Activated naive CD8-positive, alpha-beta T cell treated with anti-CD3 and anti-CD28 coated beads for 36 hours (primary cell): ENCODE measurements at places on chromosomes 5 and 9. TPM values are rescaled to one million over a fixed set of nuclear protein-coding genes. Genes with fewer than 3 reads are reported as not detected.

- H3K4me1 ChIP-seq: peaks cover 13% of the 10 kb centered on the region
- no peak overlapping the region for H3K4me3 ChIP-seq
- no peak for DNase-seq
- no peak overlapping the region for H3K27ac ChIP-seq
These were observed 13.2 kb downstream of the NINJ1 start for GRCh38 chr9:93120846-93121315.

- peak; percentile 25 for DNase-seq
- H3K36me3 ChIP-seq: peaks cover 31% of the 10 kb centered on the region
- no peaks in the 10 kb centered on the region for H3K27me3 ChIP-seq
- H3K27ac ChIP-seq: peak overlapping the region; percentile 99
These were observed 578 bp upstream of the PSAT1 start for GRCh38 chr9:78296201-78296892.

DNA sequence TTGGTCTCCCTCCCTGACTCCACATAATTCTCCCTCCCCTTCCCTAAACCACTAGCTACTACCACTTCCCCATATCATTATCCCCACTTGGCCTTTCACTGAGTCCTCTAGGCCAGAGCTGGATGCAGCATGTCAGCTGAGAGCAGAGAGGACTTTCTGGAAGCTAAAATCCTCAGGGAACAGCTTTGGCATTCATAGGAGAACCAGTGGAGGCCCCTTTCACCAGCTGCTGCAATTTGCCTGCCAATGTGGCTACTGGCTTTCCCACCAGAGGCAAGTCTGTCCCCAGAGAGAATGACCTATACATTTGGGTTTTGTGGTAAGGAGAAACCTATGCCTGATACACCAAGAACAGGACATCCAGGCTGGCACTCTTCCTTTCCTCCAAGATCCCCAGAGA is 14.4 kb downstream of the FAM219A start:
- H3K27ac ChIP-seq: no peak overlapping the region
- H3K36me3 ChIP-seq: no peaks in the 10 kb centered on the region
- H3K27me3 ChIP-seq: no peaks in the 10 kb centered on the region
- no peak for DNase-seq

- no peaks in the 10 kb centered on the region for H3K27me3 ChIP-seq
- H3K27ac ChIP-seq: peak overlapping the region; percentile 67
- no peak for DNase-seq
These were observed 27.9 kb upstream of the CEMIP2 start for GRCh38 chr9:71796100-71796767.

DNA sequence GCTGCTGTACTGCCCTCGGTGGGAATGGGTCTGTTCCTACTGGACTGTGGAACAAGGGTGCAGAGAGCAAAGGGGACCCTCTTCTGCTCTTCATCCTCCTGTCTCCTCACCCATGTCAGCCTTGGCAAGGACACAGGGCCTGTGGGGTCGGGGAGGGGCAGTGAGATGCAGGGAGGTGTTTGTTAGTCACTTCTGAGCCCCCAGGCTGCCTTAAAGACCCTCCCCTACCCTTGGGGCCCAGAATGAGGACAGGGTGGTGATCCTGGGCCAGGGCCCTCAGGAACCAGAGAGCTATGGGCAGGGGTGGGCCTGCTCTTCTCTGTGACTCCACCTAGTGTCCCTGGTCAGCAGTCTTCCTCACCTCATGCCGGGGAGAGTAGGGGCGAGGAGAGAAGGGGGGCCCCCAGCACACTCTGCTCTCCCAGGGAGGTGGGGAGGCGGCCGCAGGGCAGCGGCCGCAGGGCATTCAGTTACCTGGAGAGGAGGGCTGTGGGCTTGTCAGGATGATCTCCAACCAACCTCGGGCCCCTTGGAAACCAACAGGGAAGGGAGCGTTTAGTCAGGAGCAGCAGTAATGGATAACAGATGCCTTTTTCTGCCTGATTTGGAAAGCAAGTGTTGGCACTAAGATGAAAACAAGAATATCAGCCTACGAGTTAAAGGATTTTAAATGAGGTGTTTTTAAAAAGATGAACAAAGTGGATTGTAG is 62.0 kb upstream of the GARNL3 start:
- no peaks in the 10 kb centered on the region for H3K36me3 ChIP-seq
- H3K27me3 ChIP-seq: peaks cover 10% of the 10 kb centered on the region
- peaks cover 11% of the 10 kb centered on the region for H3K4me1 ChIP-seq
- H3K4me3 ChIP-seq: no peak overlapping the region

- no peak overlapping the region for H3K4me3 ChIP-seq
- H3K27ac ChIP-seq: no peak overlapping the region
- H3K27me3 ChIP-seq: no peaks in the 10 kb centered on the region
- H3K36me3 ChIP-seq: no peaks in the 10 kb centered on the region
These were observed 1296.8 kb upstream of the CDH6 start for GRCh38 chr5:29896646-29897045.

DNA sequence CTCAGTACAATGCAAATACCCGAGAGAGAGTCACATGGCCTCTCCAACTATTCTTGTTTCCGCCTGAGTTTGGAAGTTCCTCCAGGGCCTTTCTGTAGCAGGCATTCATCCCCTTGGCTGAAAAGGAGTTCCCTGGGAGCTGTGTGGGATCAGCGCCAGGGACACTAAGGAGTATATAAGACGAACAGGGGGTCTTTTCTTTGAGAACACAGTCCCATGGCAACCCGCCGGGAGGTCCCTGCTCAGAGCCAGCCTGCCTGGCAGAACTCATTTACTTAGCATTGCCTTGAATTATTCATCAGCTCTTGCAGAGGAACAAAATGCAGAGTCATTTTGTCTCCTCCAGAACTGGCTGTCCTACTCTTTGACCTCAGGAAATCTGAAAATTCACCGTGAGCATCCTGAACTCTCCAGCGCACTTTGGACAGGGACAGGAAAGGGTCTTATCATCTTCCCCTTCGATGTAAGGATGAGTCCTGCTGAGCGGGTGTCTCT is 120.4 kb upstream of the OSMR start:
- no peak overlapping the region for H3K4me3 ChIP-seq
- H3K36me3 ChIP-seq: no peaks in the 10 kb centered on the region
- no peaks in the 10 kb centered on the region for H3K4me1 ChIP-seq
- no peak overlapping the region for H3K27ac ChIP-seq

- no peak for DNase-seq
- H3K4me1 ChIP-seq: peaks cover 31% of the 10 kb centered on the region
- no peaks in the 10 kb centered on the region for H3K27me3 ChIP-seq
- no peak overlapping the region for H3K4me3 ChIP-seq
- peaks cover 24% of the 10 kb centered on the region for H3K36me3 ChIP-seq
These were observed 8.8 kb downstream of the SPIN1 start for GRCh38 chr9:88396836-88397577.

DNA sequence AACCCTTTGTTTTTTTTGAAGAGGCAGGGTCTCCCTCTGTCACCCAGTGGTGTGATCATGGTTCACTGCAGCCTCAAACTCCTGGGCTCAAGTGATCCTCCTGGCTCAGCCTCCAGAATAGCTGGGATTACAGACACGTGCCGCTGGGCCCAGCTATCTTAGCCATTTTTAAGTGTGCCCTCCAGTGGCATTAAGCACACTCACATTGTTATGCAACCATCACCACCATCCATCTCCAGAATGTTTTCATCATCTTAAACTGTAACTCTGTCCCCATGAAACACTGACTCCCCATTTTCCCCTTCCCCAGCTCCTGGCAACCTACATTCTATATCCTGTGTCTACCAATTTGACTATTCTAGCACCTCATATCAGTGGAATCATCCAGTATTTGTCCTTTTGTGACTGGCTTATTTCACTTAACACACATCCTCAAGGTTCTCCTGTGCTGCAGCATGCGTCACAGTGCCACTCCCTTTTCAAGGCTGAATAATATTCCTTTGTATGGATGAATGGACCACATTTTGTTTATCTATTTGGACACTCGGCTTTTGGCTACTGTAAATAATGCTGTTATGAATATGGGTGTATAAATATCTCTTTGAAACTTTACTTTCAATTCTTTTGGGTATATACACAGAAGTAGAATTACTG is 12.5 kb upstream of the RAPGEF1 start:
- peaks cover 11% of the 10 kb centered on the region for H3K4me1 ChIP-seq
- peaks cover 5% of the 10 kb centered on the region for H3K27me3 ChIP-seq
- no peak overlapping the region for H3K4me3 ChIP-seq
- no peak for DNase-seq
- H3K36me3 ChIP-seq: no peaks in the 10 kb centered on the region
- H3K27ac ChIP-seq: no peak overlapping the region

- peaks cover 28% of the 10 kb centered on the region for H3K4me1 ChIP-seq
- DNase-seq: no peak
- no peak overlapping the region for H3K4me3 ChIP-seq
These were observed 82.3 kb downstream of the SLC1A3 start for GRCh38 chr5:36688722-36689121.

DNA sequence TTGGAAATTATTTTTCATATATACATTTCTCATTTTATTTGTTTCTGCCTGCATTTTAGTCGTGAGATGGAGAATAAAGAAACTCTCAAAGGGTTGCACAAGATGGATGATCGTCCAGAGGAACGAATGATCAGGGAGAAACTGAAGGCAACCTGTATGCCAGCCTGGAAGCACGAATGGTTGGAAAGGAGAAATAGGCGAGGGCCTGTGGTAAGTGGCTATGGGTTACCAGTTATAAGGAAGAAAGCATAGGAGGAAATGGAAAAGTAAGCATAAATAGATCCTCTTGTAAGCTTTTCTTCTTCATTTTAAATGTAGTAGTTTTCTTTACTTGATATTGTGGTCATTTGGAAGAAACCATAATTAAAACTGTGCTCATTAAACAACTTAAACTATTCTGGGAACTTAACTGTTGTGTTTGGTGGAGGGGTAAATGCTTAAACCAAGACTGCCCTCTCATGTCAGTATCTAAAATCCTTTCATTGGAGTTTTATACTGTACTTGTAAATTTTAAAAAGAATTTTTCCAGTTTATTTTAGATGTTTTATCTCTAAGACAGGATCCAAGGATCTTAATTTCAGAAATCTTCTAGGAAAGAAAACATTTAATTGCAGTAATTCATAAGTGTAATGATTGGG is 41.3 kb downstream of the MAP3K1 start:
- no peak for DNase-seq
- H3K27ac ChIP-seq: no peak overlapping the region
- H3K36me3 ChIP-seq: peaks cover 18% of the 10 kb centered on the region
- H3K4me1 ChIP-seq: peaks cover 37% of the 10 kb centered on the region

Gene FBN2
- total RNA-seq: not detected

DNA sequence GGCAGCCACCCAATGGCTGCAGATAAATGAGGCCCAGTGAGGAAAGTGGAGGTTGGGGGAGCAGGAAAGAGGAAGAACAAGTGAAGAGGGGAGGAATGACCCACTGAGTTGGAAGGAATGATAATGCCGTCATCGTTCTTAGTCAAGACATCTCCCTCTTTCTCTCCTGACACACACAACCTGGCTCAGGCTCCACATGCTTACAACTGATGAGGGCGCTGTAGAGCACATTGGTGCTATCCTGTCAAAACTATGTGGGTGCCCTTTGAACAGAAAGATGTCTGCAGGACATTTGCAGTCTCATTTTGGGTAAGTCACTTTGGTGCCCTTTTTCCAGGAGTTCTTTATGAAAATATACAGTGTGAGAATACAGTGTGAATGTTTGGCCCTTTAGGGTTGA is 5.9 kb downstream of the IFNW1 start:
- no peaks in the 10 kb centered on the region for H3K36me3 ChIP-seq
- no peaks in the 10 kb centered on the region for H3K4me1 ChIP-seq
- no peaks in the 10 kb centered on the region for H3K27me3 ChIP-seq
- H3K4me3 ChIP-seq: no peak overlapping the region
- H3K27ac ChIP-seq: no peak overlapping the region

GRCh38 chr5:154849791-154850201 is 607 bp downstream of the FAXDC2 start:
- DNase-seq: no peak
- H3K4me3 ChIP-seq: no peak overlapping the region
- no peak overlapping the region for H3K27ac ChIP-seq
- H3K36me3 ChIP-seq: peaks cover 8% of the 10 kb centered on the region

Gene DAPK1
- 1.6 TPM for total RNA-seq

Gene AMBP
- total RNA-seq: not detected

- H3K27ac ChIP-seq: no peak overlapping the region
- no peak overlapping the region for H3K4me3 ChIP-seq
These were observed 92.8 kb downstream of the CAMSAP1 start for GRCh38 chr9:135814421-135815095.
